NCI-H1694 treated with DMSO at 0.1 percent for 48 hours (cell line): ENCODE measurements at places on chromosomes 4 and X.
A peak's percentile ranks its signal among the peaks of the same experiment; 100 is the strongest.

DNA sequence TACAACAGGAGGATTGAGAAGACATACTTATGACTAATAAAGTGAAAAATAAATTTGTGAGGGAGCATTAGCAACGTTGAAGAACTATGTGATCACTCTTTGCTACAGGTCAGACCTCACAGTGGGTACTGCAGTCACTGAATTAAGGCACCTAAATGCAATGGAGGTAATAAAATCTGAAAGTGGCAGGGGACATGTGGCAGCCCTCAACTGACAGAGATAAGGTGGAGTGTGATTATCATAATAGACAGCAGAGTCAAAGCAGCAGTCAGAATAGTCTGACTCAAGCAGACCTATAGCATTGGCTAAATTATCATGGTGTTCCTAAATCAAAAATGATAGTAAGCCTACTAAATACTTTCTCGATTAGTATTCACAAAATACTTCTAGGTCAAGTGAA, 1220.5 kb downstream of the PCDH18 start:
- no peak for DNase-seq

- DNase-seq = no peak
These were observed 27.3 kb downstream of the PRDX4 start for GRCh38 chrX:23694606-23695005.

DNA sequence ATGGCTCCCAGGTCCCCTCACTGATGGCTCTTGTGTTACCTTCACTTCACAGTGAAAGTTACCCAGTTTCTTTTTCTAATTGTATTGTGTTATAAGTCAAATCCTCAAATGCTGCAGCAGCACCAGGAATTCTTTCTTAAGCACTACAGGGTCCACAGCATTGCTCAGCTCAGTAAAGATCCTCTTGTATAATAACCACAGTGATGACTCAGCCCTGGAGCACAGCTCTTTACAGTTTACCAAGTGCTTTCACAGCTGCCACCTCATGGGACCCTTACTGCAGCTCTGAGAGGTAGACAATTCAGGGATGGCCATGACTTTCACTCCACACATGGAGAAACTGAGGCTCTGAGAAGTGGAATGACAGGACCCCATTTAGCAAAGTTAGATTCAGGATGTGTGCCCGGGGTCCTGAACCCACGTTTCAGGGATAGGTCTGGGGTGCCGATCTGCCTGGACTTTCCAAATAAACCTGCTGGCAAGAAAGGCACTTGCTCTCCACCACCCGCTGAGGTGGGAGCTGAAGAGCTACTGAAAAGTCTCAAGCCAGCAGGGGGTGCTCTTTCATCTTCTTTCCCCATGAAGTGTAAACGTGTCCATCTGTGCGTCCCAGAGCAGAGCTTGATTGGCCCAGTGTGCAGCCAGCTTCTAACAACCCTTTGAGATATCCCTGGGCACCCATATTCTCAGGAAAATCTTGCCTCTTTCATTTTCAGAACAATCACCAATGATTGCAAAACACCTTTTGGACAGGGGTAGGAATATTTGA, 35.7 kb upstream of the GABRQ start:
- no peak for DNase-seq

DNA sequence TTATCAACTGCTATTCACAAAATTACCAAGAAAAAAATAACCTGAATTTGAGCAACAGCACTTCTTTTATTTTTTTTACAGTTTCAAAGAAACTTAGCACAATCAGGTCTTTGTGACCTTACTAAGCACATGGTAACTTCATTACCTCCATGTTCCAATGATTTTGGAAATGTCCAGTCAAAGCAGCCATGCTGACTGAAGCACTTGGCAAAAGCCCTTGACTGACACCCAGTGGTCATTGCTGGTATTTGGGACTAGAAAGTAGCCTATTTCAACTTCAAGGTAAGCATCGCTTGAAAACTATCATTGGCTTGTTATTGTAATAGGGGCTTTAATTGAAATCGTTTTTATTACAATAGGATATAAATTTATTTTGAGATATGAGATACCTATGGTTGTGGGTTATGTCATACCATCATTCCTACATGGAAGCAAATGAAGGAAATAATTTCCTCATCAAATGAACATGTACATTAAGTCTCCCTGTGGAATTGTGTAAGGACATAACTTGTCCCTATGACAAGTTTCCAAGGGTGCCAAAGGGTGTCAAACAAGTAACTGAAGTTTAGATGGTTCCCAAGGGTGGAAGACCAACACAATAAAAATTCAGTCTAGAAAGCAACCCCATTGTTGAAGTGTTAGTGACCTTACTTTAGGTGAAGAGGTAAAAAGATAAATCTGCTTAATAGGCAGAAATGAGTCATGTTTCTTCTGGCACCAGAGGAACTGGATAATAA, 15.2 kb upstream of the ANXA10 start:
- DNase-seq = peak; percentile 30

DNA sequence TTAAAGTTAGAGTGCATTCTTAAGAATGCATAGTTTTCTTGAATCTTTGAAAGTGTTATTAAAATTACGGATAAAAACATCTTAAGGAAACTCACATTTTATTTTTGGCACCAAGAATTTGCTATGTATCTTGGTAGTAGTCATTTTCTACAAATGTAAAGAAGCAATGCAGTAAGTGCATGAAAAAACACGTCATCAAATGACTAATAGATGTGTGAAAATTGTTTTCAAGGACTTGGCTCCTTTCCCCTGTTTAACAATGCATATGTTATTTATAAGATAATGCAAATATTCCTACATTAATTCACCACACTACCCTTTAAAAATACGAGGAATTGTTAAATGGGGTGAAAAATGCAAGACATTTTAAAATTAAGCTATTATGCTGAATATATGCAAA, 461.2 kb upstream of the PCDH7 start:
- DNase-seq = no peak

DNA sequence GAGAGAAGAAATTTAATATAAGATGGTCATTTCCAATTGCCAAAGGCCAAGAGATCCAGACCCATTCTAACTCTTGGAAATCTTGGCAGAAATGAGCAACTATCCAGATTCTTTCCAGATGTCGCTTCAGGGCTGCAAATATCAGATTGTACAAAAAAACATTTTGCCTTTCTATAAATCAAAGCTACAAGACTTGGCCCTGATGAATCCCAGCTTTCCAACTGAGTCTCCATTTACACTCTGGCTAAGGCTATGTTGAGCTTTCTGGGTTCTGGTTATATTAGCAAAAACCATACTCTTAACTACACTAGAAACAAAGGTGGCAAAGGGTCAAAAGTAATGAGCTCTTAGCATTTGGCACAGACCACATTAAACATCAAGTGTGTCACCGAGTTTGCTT, 345.8 kb downstream of the OPHN1 start:
- DNase-seq = no peak

GRCh38 chr4:112082954-112083586, 62.2 kb upstream of the FAM241A start:
- no peak for DNase-seq

DNA sequence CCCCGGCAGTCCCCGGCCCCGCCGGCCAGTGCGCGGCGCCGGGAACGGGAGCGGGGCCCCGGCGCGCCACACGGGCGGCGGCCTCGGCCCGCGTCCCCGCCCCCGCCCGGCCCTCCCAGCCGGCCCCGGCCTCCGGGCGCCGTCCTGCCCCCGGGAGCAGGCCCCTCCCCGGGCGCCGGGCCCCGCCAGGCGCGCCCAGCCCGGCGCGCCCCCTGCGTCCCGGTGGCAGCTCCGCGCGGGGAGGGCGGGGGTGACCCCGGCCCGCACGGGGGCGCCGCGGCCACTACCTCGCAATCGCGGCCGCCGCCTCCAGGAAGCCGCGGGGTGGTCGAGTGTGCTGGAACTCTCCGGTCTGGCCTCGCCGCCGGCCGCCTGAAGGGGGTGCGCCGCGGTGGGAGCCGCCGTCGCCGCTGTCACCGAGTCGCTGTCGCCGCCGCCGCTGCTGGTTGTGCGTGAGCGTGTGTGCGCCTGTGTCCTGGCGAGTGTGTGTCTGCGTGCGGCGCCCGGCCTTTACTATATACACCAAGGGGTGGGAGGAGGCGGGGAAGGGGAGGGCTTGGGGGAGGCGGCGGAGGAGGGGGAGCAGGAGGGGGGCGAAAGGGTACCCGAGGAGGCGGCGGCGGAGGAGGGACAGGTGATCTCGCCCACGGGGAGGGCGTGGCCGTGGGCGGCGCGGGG, at the start of gene RAI2:
TSS of gene RAI2 (minus strand) at position 488 of the 678 bp plus-strand sequence. CDS start 59,288 bp downstream, outside the sequence.
- DNase-seq = no peak

GRCh38 chrX:106566362-106566761, 45.4 kb upstream of the RADX start:
- DNase-seq = no peak

- DNase-seq = no peak
These were observed 57.7 kb upstream of the TENM3 start for GRCh38 chr4:182185491-182185890.

DNA sequence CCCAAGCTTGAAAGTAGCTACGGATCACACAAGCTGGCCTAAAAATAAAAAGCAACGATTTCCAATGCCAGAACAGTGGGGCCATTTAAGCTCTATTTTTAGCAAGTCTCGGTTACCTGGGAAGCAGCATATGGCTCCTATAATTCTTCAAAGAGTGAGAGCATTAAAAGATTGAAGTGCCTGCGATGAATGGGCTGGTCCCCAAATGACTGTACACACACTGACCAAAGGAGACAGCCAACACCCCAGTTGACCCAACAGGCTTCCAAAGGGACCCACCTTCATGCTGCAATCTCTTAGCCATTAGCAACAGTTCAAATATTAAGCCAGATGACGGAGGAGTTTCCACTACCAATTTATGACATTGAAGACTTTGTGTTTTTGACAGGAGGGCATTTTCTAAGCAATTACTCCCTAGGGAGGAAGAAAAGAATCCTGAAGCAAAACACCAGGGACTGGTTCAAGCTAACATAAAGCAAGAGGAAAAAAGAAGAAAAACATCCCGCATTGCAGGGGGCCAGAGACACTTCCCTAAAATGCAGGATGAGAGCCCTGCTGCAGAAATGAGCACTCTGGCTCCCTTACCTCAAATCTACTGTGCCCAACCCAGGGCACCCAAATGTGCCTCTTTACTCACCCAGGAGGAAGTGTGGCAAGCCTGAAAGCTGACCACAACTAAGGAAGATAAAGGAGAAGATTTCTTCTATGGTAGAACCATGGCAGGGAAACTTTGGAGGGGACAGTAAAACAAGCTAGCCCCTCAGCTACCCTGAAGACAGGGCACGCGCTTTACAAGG, 21.6 kb downstream of the SH3KBP1 start:
- DNase-seq = no peak

DNA sequence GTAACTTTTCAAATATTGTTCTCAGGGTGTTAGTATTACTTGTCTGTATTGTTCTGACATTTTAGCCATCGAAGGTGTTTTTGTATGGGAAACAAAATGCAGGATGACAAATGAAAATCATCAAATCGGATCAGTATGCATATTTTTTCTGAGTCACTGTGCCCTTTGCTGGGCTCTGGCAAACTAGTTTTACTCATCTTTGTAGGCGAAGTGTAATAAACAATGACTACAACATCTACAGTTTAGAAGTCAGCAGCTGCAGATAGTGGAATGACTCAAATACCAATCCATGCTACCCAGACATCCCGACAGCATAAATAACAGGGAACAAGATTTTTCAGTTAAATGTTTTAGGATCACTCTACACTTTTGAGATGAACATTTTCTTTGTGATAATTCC, 557.3 kb upstream of the TENM3 start:
- DNase-seq = no peak

- no peak for DNase-seq
These were observed 49.6 kb downstream of the STARD8 start for GRCh38 chrX:68697036-68697435.

GRCh38 chrX:135099493-135099783, 20.9 kb downstream of the ETDB start:
- no peak for DNase-seq

DNA sequence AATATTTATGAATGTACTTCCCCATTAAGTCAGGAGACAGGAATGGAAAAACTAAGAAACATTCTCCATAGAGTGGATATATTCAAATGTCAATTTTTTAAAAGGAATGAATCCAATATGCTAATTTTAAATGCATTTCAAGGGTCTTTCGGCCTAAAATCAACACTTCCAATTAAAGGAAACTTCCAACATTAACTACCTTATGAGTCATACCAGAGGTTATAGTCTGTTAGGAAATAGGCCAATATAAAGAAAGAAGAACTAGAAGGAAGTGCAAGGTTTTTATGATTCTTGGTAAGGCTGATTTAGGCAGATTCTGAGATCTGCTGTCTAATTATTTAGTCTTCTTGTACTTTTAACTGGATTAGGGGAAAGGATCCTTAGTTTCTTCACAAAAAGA, 260.1 kb upstream of the EDNRA start:
- DNase-seq = no peak
